Activated T-cell treated with anti-CD3 and anti-CD28 coated beads, Interleukin-2, amount 50 U/mL, for 48 hours (primary cell): ENCODE measurements at places on chromosomes 6 and 20.
A peak's percentile ranks its signal among the peaks of the same experiment; 100 is the strongest.

GRCh38 chr20:51452091-51452613 lies 90.4 kb downstream of the NFATC2 start:
- DNase-seq, result no peak

- no peak for DNase-seq
Measured at GRCh38 chr6:118469468-118469867, 78.6 kb upstream of the PLN start.

GRCh38 chr20:1094751-1095150 lies 23.7 kb upstream of the PSMF1 start:
- DNase-seq, result no peak

DNA sequence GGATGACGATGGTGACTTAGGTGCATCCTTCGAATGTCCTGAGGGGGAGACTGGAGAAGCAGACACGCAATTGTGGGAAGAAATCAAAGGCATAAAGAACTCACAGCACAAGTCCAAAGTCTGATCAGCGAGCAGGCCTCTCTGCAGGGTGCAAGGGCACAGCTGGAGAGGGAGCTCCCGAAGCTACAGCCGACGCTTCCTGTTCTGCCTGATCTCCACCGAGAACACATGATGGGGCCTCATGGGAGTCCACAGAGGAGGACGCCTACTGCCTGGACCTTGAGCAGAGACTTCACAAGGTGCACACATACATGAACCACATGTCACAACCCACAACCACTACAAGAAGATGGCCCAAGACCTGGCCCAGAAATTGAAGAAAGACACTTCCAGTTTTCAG lies 51.4 kb downstream of the RIN2 start:
- no peak for DNase-seq

DNA sequence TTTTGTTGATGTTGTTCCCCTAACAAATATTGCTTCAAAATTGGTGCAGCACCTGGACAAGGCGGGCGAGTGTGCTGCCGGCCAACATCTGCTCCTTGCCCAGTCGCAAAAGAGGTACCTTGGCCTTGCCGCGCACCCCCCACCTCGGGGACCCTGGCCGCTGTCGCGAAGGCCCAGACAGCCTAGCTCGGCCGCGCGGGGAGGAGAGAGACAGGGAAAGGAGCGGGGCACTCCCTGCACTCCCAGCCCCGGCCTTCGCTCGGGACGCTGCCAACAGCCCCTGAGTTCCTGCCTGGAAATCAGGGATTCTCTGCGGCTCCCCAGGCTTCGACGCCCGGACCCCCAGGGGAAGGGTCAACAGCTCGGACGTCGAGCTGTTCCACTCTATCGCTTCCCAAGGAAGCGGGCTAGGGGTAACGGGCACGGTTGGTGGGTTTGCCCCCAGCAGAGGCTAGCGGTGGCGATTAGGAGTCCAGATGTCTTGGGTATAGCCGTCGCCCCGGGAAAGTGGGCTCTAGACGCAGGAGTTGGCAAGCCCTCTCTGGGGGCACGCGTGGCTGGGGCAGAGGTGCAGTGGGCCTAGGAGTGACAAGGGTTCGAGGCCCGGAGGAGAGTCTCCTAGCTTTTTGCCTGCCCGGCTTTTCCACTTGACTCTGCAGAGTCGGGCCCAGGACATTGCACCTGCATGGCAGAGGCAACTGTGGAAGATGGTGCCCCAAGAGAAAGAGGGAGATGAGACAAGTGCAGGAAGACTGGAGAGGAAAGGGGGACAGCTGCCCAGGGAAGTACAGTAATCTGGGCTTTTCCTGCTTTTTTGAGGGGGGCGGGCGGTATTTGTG lies 8.2 kb downstream of the POU3F2 start:
- DNase-seq, result no peak

GRCh38 chr6:16344756-16345155 lies 106.4 kb downstream of the GMPR start:
- no peak for DNase-seq

- no peak for DNase-seq
Measured at GRCh38 chr6:121413879-121414278, 21.6 kb upstream of the GJA1 start.

DNA sequence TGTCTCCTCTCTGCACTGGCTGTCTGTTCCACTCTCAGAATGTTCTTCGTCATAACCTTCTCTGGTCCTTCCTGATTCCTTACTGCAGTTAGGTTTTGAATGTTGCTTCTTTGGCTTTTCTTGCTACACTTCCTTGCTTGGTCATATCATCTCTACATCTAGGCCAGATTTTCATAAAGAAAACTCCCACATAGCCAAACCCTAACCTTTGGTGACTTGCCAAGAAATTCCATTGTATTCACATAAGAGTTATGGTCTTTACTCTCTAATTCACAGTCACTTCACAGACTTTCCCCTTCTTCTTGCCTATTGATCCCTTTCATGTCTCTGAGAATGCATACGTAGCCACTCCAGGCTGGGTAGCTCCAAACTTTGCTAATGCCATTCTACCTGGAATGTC lies 41.9 kb upstream of the SIM1 start:
- DNase-seq, result no peak

- no peak for DNase-seq
Measured at GRCh38 chr6:145891565-145891964, 72.6 kb downstream of the SHPRH start.

GRCh38 chr6:13513626-13514502 lies 26.5 kb upstream of the GFOD1 start:
- DNase-seq, result no peak

DNA sequence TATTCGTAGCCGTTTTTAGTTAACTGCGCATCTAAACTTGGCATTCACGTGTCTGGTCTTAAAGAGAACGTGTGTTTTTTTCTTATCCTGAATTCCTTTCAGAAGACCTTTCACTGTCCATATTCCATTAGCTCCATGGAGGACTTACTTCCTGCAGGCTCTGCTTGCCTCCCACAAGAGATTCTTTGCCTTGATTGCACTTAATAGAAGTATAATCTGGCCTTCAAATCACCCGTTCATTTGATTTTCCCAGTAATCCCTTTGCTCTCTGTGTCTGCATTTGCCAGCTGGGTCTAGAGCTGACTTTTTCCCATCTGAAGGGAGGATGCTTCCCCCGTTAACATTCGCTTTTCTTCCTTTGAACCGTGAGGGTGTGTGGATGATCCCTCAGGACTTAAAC lies 79.5 kb downstream of the RNF182 start:
- DNase-seq, result no peak

DNA sequence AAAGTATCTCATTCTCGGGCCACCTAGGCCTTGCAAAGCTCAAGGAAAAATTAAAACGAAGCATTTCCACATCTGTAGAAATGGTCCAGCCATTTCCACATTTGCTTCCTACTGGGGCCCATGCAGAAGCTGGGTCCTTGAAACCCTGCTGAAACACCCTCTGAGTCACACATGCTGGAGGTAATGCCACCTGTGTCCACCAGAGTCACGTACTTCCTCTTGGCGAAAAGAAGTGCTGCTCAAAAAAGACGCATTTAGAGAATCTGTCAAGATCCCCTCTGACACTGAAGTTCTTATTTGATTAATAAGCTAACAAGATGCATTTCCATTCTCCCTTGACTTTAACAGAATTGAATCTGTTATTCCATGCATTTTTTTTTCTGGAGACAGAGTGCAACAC lies 423.2 kb downstream of the PREX1 start:
- no peak for DNase-seq

DNA sequence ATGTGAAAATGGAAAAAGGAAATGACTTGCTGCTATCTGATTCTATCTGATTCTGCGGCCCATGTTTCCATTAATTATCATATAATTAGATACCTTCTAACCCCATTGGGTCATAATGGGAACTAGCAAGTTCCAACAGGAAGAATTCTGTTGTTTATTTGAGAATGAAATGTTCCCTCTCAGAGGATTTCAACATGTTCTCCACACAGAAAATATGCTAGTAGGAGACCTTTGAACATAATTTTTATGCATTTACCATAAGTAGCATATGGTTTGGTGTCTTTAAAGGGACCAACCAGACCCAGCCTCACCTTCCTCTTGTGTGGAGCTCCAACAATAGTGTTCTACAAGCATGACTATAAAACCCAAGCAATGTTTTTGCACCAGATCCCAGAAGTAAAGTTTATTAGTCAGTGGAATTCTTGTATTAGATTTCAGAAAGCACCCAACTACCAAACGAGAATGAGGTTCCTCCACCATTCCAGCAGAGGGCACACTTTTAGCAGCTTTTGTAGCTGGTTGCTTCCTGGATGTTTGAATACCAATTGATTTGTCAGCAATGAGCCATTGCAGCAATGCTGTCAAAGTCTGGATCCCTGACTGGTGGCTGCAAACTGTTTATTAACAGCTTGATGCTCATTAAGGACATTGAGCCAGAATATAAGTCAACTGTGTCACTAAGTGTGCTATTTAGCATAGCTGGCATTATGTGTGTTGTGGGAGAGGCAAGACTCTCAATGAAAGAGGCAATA lies 143.6 kb upstream of the GJE1 start:
- DNase-seq, result peak; percentile 33

- DNase-seq, result peak; percentile 4
Measured at GRCh38 chr20:23160536-23161243, 74.6 kb upstream of the CD93 start.

DNA sequence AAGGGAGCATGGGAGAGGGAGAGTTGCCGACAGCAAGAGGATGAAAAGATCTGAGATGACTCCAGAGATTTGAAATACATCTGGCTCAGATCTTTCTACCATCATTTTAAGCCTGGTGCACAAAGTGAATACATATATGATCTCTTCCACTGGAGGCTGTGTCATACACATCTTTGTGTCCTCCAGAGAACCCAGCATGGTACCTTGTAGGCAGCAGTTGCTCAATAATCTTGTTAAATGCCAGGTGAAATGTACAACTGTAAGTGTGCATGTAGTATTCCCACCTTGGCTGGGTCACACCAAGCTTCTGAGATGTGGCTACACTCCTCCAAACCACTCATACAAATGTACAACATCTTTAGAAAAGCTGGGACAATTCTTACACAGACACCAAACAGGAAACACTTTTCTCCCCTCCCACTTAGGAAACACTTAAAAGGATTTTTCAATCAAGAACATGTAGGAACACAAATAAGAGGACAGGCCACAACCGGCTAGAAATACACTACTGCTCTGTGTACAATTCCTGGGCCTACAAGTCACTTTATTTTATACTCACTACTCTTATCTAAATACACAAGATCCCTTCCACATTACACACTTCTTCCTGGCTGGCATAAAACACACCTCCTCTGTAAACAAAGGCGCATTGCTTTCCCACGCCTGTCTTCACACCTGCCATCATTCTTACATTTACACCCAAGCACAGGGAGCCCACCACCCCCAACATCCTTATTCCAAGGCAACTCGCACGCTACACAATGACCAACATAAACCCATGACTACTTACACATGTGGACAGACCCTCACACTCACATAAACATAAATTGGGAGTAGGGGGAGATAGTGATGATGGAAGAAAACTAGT lies 3.8 kb upstream of the IER3 start:
- no peak for DNase-seq

DNA sequence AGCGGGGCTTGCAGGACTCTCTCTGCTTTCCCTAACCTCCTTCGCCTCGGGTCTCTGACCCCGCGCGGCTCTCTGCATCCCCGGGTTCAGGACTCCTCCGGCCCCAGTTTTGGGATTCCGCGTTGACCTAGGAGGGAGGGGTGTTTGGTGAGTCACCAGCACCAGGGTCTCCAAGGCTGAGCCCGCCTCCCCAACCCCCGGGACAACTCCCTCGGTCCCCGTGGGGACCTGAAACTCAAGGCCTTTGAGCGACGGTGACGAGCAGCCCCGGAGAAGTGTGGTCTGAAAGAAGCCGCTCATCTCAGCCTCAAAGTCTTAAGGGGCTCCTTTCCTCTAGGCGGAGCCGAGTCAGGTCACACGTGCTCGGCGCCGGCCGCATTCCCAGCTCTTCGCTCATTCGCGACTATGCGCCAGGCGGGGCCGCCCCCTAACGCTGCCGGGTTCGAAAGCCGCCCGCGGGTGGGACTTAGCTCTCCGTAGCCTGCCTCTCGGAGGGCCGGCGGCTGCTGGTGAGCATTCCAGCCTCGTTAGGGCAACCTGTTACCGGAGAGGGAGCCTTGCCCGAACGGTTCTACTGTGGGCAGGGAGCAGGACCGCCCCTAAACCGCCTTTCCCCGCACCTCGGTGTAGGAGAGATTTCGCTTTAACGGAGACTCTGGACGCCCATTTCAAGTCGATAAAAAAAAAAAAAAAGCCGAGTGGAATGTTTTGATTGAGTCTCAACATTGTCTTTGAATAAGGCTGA lies 3.0 kb upstream of the PRDM13 start:
- DNase-seq, result peak; percentile 49

DNA sequence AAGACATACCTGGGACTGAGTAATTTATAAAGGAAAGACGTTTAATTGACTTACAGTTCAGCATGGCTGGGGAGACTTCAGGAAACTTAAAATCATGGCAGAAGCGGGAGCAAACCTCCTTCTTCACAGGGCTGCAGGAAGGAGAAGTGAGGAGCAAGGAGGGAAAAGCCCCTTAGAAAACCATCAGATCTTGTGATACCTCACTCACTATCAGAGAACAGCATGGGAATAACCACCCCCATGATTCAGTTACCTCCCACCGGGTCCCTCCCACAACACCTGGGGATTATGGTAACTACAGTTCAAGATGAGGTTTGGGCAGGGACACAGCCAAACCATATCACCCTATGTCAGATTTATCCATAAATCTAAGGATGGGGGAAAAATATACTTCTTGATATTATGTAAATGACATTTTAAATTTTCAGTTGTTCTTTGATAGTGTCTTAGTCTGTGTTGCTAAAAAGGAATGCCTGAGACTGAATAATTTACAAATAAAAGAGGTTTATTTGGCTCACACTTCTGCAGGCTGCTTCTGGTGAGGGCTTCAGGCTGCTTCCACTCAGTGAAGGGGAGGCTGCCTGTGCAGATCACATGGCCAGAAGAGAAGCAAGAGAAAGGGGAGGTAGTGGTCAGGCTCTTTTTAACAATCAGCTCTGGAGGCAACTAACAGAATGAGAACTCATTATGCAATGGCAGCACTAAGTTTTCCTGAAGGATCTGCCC lies 1.2 kb upstream of the MCM9 start:
- no peak for DNase-seq

- DNase-seq, result peak; percentile 47
Measured at GRCh38 chr6:36769183-36769675, 70.0 kb downstream of the CPNE5 start.

DNA sequence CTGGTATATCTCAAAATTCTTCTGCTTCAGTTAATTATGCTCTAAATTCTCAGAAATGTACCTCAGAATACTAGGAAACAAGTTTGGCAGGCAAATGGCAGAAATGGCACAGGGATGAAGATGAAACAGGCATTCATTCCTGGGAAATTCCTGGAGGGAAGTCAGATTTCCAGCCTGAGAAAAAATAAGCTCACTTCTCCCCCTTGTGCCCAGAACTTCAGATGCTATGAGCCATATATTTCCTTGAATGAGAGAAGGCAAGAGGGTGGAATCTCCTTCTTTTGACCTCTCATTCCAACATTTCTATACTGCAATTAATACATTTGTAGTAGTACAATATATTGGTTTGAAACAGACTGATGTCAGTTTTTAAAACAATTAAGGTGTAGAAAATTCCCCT lies 22.8 kb downstream of the RGS17 start:
- no peak for DNase-seq

GRCh38 chr6:108576709-108577108 lies 16.0 kb downstream of the FOXO3 start:
- no peak for DNase-seq
